ENCODE measurements at places on chromosomes 2 and 18.

GRCh38 chr2:105391058-105391627, 7.7 kb downstream of the FHL2 start:
- no peak for DNase-seq

DNA sequence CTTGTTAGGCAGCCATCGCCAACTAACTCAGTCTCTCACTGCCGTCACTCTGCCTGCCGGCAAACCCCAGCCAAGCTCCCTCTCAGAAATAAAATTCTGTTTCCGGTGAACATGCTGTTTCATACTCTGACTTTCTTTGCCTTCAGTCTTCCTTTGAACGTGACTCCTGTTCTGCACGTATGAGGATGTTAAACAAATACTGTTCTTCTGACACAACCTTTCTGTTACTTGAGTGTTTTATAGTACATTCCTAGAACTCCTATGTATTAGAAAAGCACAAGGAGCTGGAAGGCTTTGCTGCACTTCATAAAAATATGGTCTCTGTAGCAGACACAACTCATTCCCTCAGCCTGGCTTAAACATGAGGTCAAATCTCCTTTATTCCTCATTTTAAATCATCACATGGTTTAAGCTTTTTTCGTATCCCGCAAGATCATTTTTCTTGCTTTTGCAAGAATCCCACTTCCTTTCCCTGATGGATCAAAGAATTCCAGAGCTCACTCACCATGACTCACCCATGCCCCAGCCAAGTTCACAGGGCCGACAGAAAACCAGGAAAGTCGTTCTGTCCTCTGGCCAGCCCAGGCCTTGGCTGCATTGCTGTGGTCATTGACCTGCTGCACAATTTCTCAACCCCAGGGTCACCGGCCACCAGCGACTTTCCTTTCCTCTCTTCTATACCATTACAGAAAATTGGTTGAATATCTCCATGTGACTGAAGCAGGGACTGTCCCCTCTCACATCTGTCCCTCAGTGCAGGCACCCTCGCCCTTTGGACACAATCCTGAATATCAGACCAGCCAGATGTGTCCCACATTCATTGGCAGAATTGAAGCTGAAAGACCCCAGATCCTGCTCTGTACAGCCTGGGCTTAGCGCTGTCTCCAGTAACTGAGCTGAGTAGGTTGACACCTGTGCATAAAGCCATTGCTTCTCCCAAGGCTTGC, 183.1 kb upstream of the ARL4C start:
- peak; percentile 79 for DNase-seq

- DNase-seq, result no peak
Measured at GRCh38 chr2:176082824-176083751, 674 bp downstream of the EVX2 start.

GRCh38 chr18:28831908-28832307, 655.0 kb upstream of the CDH2 start:
- DNase-seq, result no peak

DNA sequence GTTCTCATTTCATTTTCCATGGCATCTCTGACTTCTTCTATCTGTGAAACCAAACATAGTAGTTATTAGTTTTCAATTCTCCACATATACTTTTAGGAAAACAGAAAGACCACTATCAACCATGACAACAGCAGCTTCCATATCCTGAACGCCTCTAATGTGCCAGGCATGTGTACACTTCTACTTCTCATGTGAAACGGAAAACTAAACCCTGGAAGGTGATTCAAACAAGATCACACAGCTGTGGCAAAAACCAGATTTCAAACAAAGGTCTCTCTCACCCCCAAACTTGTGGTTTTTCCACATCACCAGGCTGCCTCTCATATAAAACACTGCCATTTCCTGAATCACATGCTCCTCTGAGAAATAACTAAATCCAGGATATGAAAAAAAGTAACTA, 41.8 kb downstream of the PTCD3 start:
- DNase-seq, result no peak

- no peak for DNase-seq
Measured at GRCh38 chr2:179455172-179455524, 190.5 kb upstream of the SESTD1 start.

- no peak for DNase-seq
Measured at GRCh38 chr2:216765761-216766262, 70.5 kb upstream of the IGFBP5 start.

- no peak for DNase-seq
Measured at GRCh38 chr18:47410139-47410538, 158.7 kb upstream of the SKOR2 start.

DNA sequence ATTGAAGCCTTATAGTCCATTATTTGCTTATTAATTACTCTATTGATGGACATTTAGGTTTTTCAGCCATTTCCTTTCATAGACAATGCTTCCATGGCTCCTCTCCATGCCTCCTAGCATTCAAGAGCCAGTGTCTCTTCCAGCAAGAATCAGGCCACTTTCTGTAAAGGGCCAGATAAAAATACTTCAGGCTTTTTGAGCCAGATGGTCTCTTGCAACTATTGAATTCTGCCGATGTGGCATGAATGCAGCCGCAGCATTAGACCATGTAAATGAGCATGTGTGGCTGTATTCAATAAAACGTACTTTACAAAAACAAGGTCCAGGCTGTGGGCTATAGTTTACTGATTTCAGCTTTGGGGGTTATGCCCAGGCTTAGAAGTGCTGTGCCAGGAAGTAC, 38.5 kb downstream of the TRAF3IP1 start:
- DNase-seq, result no peak

GRCh38 chr2:23486684-23487075, 101.7 kb downstream of the KLHL29 start:
- DNase-seq, result no peak

DNA sequence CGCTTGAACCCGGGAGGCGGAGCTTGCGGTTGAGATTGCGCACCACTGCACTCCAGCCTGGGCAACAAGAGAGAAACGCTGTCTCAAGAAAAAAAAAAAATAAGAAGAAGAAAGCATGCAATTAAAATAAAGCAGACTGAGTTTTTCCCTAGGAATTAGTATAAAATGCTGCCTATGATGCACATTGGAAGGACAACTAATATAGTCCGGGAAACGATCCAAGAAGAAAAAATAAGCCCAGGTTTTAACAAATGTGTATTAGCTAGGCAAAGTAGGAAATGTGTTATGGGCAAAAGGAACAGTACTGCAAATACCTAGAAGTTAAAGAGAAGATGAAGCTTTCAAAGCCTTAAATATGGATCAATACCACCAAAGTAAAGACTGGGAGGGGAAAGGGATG, 64.0 kb downstream of the SPIRE1 start:
- no peak for DNase-seq

- DNase-seq, result no peak
Measured at GRCh38 chr2:197237291-197238042, 73.1 kb downstream of the ANKRD44 start.

GRCh38 chr2:130828461-130828860, 8.3 kb upstream of the ARHGEF4 start:
- DNase-seq, result no peak

DNA sequence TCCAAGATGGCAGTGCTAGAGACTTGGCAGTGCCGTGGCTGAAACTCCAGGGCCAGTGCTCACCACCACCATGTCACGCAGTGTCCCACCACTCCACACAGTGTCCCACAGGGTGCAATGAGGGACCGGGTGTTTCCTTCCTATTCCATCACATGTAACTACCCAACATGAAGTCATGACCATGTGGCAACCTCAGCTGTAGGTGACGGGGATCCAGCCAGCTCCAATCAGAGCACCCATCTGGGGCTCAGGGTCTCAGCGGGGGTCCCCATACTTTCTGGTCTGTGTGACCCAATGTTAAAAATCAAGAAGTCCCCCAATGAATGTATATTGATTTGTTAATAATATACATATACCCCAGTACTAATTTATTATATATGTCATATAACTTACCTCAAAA, 52.1 kb downstream of the PTGR3 start:
- DNase-seq, result no peak

- DNase-seq, result no peak
Measured at GRCh38 chr2:235545339-235546150, 51.7 kb downstream of the AGAP1 start.

DNA sequence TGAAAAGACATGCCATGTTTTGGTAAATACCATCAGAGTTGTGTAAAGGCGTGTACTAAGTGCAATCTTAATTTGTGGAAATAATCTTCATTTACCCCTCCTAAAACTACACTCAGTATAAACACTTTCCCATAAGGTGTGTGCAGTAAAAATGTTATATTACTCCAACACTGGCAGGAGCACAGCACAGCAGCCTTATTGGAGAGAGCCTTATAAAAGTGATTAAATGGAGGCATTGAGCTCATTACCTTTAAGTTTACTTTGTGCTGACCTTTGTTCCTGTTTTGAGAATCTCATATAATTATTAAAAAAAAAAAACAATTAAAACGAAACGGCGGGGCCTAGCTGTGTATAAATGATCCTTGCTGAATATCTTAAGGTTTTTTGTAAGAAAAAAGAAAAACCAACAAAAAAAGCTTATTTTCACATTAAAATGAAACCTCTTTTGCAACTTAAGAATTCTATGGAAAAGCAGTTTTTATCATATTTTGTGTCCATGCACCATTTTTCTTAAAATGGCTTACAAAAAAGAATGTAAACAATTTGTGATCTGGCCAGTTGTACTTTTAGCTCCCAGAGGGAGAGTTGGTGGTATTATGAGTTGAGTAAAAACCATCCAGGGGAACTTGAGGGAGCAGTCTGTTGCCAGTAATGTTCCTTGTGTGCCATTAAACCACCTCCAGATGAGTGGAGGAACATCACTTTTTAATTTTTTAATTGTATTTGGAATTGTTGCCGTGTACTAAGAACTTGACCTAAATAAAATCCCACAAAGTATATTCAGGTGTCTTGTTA, 103.4 kb downstream of the ABI2 start:
- DNase-seq, result no peak

DNA sequence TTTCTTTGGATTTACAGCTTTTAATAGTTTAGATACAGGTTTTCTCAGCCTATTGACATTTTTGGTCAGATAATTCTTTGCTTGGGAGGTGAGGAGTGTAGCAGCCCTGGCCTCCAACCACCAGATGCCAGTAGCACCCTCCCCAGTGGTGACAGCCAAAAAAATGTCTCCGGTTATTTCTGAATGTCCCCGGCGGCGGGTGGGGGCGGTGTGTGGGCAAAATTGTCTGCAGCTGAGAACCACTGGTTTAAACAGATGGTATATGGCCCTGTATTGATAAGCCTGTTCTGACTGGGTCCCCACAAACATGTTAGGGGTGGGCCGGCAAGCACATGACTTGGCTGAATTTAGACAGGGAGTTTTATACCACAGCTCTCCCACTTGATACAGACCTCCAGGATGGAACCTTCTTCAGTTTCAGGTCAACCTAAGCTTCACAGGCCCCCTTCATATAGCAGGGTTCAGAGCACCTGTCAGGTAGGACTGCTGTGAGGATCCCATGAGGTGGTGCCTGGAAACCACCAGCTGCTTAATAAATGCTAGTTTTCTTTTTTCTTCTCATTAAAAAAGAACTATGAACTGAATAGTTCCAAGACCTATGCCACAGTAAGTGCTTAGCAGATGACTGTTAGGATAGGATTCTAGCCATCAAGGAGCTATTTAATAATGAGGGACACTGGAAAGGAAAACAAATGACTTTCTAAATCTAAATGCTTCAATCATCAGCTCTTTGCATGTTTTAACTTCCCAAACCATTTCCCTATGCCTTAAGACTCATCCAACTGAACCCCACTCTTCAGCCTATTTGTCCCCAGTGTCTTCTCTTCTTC, 18.1 kb downstream of the LPIN2 start:
- no peak for DNase-seq

DNA sequence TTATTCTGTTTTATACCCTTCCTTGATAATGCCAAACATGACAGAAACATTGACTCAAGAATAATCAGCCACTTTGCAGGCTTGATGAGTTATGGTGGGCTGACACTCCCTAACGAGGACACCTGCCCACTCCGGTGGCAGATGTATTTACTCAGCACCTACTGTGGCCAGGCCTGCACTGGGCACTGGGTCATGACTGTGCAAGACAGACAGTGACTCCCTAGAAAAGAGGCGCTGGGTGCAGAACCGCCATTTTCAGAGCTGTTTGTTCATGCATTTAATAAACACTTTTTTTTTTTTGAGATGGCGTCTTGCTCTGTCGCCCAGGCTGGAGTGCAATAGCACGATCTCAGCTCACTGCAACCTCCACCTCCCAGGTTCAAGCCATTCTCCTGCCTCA, 32.5 kb downstream of the SNED1 start:
- no peak for DNase-seq

DNA sequence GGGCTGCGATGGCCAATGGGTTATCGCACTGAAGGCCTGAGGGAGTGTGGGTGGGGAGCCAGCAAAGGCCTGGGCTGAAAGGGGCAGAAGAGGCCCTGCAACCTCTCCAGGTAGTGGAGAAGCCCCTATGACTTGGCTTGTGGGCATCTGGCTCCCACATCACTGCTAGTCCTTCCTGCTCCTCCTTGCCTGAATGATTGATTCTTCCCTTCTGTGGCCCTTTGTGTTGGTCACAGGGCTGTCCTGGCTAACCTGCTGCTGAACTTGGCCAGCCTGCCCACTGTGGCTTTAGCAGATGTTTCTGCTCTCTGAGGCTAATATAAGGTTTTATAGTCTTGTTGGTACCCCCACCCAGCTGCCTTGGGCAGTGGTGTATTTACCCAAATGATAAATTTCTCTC, 136.2 kb upstream of the ALPP start:
- DNase-seq, result no peak

- no peak for DNase-seq
Measured at GRCh38 chr2:234910186-234910679, 41.6 kb upstream of the SH3BP4 start.

- no peak for DNase-seq
Measured at GRCh38 chr2:151919786-151920185, 91.6 kb upstream of the ARL5A start.

- no peak for DNase-seq
Measured at GRCh38 chr18:2961821-2962220, 51.1 kb downstream of the LPIN2 start.

DNA sequence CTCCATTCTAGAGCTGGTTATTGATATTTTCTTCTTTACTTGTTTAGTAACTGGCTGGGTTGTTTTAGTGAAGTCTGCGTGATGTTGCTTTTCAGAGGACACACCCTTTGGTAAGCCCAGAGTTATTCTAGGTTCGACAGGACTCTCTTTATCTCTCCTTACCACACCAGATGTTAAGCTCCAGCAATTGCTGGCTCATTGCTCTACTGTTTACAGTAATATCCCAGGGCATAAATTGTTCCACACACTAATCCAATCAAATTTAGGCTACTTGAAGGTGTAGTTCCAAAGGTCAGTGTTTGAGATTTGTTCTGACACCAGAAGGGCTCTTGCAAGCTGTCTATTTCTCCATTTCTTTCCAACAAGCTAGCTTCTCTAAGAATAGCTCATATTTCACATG, 506.6 kb downstream of the NR4A2 start:
- no peak for DNase-seq

GRCh38 chr2:60525899-60526298, 27.6 kb downstream of the BCL11A start:
- DNase-seq, result no peak

GRCh38 chr2:143165291-143165690, 36.1 kb downstream of the ARHGAP15 start:
- DNase-seq, result no peak

GRCh38 chr2:106531676-106532214, 44.6 kb downstream of the CD8B2 start:
- no peak for DNase-seq

GRCh38 chr2:31271851-31272267, 37.9 kb downstream of the EHD3 start:
- no peak for DNase-seq

GRCh38 chr2:77397763-77398162, 124.4 kb downstream of the LRRTM4 start:
- no peak for DNase-seq
